ENCODE measurements at places on chromosomes 12 and 14.

GRCh38 chr12:129871991-129872972 is 31.5 kb downstream of the TMEM132D start:
- DNase-seq: no peak

DNA sequence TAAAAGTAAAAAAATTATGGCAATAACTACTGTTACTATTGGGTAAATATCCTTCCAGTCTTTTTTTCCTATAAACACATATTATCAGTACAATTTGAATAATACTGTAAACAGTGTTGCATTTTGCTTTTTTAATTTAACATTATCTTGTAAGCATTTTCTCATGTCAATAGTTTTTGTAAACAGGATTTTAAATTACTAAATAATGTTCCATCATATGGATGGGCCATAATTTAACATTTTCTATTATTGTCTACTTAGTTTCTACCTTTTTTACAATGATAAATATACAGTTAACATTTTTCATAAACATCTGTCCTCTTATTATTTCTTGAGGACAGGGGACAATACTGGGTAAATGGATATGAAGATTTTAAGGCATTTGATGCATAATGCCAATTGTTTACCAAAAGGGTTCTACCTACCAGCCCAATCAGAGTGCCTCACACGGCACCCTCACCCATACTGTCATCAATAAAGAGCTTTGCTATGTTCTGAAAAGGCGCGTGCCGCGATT is 759 bp upstream of the ACVR1B start:
- DNase-seq: no peak

DNA sequence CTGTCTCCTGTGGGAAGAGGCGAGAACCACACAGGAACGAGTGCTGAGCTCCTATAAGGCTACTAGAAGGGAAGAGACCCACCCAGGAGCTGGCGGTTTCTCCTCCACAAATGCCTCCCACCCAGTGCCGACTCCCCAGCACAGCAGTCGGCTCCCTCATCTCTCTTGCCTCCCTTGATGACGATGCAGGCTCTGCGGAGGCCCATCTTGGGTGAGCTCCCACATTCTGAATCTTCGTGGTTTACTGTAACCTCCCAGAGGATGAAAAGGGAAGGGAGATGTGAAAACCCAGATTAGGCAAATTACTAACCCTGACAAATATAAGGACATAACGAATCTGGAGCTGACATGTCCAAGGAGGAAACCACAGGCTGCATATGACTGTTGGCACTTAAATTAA is 23.8 kb downstream of the GRIN2B start:
- DNase-seq: no peak

- no peak for DNase-seq
Measured at GRCh38 chr12:16946704-16947103, 340.7 kb upstream of the LMO3 start.

DNA sequence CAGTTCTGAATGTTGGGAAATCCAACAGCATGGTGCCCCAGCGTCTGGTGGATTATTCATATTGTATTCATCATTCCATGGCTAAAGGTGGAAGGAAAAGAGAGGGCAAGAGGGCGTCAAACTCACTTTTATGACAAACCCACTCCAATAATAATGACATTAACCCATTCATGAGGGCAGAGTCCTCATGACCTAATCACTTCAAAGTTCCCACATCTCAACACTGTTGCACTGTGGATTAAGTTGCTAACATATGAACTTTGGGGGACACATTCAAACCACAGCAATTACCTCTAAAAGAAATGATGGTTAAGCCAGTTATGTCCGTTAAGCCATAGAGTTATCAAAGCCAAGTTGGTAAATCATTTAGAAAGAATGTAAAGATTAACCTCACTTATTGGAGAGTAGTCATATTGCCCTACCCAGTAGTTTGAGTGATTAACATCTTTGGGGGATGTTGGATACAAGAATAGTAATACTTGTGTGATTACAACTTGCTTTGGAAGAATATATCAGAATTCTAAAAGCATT is 212.4 kb upstream of the FLRT2 start:
- DNase-seq: no peak

GRCh38 chr12:20487519-20487918 is 119.2 kb downstream of the PDE3A start:
- no peak for DNase-seq

GRCh38 chr12:14779834-14780233 is 23.4 kb downstream of the WBP11 start:
- DNase-seq: no peak

- no peak for DNase-seq
Measured at GRCh38 chr12:7991535-7991934, 41.0 kb upstream of the FOXJ2 start.

Data from NB4 (cell line).